ENCODE measurements at places on chromosomes 16 and 17.

DNA sequence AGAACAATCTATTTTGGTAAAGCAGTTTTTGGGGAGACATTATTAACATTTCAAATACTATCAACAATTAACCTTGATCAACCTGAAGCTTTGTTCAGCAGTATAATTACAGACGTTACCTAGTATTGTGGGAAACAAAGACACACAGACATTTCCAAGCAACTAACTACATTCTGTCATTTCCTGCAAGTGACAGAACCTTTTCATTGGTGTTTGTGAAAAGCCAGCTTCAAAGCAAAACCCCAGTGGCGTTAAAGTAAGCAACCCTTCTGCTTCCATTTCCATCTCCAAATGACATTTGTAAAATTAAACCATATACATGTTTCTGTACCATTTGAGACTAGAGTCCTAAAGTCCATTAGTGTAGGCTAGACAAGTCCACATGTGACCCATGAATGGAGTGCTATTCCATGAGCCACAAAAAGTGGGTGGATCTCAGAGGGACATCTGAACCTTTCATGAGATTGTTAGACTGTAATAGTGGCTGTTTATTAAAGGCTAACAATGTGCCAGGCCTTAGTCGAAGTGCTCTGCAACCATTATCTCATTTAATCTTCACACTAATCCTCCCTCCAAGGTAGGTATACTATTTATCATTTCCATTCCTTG, 101.2 kb downstream of the SSH2 start:
- DNase-seq: no peak

DNA sequence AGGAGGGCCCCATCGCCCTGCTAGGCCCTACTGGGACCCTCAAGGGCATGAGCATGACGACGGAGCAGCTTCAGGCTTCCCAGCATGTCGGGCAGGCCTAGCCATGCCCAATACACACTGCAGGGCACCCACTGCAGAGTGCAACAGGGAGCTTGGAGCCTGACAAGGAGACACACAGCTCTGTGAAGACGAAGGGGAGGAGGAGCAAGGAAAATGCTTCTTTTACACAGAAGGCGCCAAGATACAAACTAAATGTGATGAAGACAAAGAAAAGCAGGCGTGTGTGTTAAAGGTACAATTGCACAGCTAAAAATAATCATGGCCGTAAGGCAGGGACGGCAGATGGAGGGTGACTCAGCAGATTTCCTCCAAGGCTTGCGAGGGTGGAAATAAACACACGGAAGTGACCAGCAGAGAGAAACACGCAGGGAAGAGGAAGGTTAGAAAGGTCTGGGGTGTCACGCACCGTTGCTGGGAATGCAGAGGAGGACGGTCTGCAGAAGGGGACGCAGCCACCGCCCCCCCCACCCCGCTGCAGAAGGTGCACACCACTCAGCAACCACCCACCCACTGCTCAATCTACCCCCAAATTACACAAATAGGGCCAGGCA, 108.5 kb downstream of the ZNF778 start:
- DNase-seq: peak; percentile 10

GRCh38 chr16:30744183-30744582, 4.0 kb upstream of the PHKG2 start:
- no peak for DNase-seq

GRCh38 chr17:12545877-12546513, 119.7 kb upstream of the MYOCD start:
- DNase-seq: peak; percentile 49

DNA sequence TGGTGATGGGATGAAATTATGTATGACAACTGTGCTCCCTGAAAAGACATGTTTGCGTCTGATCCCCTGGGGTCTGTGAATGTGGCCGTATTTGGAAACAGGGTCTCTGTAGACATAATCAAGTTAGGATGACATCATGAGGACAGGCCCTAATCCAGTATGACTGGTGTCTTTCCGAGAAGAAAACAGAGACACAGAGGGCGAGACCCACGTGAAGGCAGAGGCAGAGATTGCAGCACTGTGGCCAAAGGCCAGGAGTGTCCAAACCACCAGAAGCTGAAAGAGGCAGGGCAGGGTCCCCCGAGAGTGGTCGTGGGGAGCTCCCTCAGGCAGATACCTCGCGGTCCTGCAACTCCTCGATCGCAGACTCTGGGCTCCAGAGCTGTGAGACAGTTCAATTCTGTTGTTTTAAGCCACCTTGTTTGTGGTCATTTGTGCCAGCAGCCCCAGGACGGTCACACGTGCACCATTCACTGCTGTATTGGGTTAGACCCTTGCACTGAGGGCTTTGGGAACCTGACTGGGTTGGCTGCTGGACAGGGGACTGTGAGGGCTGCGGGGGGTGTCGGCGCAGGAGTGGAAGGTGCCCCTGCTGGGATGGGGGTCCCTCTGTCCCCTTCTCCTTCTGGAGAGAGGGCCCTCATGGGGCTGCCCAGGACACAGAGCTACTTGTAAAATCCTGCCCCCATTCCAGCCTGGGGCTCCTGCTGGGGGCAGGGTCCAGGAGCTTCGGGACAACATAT, 27.7 kb downstream of the METRNL start:
- DNase-seq: no peak

DNA sequence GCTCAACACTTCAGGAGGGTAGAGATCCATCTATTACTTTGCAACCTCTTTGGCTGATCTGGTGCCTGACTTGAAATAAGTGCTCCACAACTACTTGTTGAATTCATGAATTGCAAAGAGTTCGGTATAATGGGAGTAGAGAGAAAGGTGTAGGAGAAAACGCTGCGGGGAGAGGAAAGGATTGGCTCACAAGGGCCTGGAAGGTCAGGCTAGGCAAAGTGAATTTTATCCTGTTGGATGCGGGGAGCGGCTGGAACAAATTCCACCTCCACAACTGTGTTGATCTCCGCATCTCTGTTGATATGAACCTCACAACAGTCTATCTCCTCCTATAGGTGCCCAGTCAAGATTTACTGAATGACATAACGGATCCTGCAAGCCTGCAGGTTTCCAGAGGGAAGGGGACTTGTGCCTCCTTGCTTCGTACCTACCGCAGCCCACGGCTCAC, 684 bp downstream of the SLX4 start:
- no peak for DNase-seq

DNA sequence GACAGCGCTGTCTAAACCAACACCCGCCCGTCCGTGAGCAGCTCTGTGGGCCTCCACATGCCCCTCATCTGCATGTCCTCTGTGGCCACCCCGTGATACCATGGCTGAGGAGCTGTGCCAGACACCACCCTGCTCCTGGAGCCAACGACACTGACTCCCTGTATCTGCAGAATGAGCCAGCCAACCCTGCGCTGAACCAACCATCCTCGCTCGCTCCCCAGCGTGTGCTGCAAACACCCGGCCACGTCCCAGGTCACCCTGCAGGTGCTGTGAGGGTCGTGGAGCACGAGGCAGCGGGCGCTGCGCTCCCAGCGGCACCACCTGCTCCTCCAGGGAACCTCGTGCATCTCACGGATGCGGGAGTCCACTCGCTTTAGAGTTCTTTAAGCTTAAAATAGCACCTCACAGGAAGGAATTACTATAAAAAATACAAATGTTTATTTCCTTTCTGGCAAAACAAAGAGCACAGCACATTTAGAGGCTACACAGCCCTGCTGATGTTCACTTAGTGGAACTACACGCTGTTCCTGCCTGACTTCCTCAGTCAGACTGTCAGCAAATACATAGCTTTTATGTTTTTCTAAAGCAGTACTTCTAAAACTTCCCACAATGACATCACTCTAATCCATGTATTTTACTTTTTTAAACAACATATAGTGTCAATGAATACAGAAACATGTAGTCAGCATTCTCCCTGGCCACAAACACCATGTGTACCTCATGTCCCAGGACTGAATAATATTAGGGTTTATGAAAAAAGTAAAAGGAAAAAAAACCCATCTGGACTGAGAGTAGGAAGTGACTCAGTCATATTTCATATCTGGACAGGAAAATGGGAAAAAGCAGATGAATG, 43.5 kb downstream of the MAP1LC3B start:
- no peak for DNase-seq

DNA sequence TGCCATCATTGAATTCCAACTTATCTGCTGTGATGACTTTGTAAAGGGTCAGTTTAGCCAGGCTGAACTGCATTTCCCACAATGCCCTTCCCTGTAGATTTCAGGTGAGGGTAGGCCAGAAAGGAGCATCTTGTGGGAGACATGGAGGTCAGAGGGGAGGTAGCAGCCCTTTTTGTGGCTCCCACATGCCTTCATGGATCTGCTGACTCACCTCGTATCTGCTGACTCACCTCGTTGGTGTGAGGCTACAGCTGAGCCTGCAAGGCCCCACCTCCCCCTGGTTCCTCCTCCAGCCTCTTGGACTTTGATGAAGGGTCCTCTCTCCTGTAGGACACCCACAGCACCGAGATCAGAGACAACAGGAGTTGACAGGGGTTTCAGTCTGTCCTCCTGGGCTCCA, 102.5 kb downstream of the SALL1 start:
- no peak for DNase-seq

- no peak for DNase-seq
Measured at GRCh38 chr16:81942007-81942601, 69.2 kb downstream of the SDR42E1 start.

DNA sequence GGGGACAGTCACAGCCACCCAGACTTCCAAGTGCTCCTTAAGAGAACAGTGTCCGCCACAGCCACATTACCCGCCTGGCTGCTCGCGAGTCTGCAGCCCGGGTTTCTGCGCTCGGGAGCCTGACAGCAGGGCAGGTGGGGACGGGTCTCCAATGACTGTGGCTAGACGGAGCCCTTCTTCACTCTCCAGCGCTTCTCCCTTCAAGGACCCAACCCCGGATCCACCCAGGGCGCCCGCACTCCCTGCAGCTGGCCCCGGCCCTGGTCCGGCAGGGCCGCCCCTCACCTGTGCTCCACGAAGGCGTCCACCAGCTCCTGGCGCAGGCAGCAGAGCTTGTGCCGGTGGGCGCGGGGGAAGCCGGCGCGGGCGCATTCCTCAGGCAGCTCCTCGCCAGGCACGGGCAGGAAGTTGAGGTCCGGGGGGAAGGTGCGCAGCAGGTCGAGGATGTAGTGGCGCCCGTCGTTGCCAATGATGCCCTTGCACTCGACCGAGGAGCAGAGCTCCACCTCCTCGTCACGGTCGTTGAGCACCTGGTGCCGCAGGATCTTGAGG, 13.9 kb downstream of the CLUH start:
- DNase-seq: peak; percentile 13

DNA sequence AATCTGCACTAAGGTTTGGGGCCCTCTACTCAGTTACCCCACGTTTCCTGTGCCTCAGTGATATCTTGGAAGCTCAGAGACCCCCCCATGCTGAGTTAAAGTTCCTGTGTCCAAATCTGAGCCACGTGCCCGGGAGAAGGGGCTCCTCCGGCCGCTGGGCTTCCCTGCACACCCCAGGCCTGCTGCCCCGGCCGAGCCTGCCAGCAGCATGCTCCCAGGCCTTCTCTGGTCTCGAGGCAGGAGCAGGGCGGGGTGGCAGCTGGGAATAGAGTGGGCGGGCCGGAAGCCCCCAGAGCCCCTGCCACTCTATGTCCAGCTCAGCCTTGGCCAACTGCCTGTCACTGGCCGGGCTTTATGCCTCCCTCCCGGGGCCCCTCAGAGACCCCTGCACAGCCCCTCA, 5.6 kb upstream of the VASN start:
- DNase-seq: no peak

DNA sequence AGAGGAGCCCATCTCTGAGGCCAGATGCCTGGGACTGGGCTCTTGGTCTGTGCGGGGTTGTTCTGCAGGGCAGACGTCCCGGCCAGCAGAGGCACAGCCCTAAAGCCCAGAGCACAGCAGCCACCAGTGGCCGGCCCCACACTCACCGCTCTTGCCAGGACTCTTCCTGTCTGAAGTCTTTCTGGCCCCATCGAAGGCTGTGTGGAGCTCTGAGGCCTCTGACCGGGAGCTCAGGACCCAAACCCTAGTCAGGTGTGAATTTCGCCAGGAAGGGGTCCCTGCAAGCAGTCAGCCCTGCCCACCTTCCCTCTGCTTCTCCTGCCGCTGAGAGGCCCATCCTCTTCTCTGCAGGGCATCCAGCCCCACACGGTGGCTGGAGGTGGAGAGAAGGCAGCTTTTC, 10.7 kb downstream of the ACSF3 start:
- no peak for DNase-seq

- no peak for DNase-seq
Measured at GRCh38 chr17:36930583-36930900, 6.7 kb upstream of the LHX1 start.

DNA sequence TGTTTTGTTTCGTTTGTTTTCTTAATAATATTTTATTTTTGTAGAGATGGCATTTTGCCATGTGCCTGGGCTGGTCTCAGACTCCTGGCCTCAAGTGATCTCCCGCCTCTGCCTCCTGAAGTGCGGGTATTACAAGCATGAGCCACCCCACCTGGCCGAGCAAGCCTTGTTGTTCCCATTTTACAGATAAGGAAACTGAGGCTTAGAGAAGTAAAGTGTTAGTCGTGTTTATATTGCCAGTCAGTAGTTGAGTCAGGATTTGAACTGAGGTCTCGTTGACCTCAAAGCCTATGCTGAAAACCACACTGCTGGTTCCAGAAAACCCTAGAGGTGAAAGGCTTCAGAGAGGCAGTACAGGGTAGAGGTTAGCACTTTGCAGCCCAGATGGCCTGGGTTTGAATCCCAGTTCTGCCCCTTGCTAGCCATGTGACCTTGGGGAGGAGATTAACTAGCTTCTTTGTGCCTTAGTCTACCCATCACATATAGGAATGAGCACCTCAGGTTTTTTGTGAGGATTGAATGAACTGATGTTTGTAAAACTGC, 102.0 kb downstream of the ABCC6 start:
- no peak for DNase-seq

DNA sequence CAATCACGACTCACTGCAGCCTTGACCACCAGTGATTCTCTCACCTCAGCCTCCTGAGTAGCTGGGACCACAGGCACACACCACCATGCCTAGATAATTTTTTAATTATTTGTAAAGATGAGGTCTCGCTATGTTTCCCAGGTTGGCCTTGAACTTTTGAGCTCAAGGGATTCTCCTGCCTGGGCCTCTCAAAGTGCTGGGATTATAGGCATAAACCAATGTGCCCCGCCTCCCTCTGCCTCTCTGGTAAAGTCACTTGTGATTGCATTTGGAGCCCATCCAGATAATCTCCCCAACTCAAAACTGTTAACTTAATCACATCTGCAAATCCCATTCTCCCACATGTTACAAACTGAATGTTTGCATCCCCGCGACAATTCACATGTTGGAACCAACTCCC, 11.8 kb upstream of the PECAM1 start:
- DNase-seq: no peak

DNA sequence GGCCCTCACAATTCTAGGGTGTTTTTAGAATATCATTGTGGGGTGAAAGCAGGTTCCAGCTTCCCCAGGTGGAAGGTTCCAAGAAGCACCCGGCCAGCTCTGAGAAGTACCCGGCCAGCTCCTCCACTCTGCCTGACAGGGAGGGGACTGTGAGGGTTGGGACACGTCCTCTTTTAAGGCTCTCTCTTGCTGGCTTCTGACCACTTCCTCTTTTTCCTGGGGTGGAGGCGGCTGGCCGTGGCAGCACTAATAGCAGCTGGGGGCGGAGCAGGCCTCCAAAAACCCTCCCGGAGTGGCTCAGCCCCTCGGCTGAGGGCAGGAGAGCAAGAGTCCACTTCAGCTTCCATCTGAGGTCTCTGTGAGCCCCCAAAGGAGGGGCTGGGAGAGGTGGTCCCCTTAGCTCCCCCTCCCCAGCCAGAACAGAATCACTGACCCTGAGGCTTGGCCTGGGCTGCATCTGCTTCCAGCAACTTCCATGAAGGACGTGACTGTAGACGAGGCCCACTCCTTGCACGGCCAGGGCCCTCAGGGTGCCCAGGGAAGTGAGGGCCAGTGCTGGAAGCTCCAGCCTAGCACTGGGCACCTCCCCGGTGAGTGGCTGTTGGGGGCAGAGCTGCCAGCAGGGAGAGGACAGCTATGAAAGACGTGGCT, 26.7 kb upstream of the PLCG2 start:
- no peak for DNase-seq

- DNase-seq: no peak
Measured at GRCh38 chr17:36720131-36720530, 118.7 kb downstream of the MRM1 start.

Measured in WTC11 (cell line).